Fibroblast of mammary gland (primary cell): ENCODE measurements at places on chromosomes 16 and 17.

DNA sequence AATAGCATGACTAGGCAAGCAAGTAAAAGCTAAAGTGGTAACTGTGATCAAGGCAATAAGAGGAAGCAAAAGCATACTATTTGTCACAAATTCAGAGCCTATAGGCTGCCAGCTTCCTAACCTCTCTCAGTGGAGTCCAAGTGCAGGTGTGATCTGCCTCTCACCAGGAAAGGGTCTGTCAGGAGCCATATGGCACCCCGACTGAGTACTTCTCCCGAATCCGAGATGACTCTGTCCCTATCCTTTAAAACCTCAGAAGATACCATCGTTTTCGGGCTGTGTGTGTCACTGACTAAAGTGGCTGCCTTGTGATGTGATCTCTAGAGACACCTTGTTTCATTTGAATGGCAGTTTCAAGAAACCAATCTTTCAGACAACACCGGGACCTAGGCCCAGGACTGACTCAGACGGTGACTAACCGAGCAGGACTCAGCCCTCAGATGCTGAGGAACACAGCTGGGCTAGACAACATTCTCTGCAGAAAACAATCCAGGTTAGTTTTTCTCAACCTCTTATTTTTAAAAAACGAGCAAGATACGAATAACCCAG is 63.6 kb downstream of the SMG6 start:
- DNase-seq, result peak; percentile 97

- no peak for DNase-seq
Observed at GRCh38 chr16:1596516-1596915, 15.4 kb downstream of the IFT140 start.

DNA sequence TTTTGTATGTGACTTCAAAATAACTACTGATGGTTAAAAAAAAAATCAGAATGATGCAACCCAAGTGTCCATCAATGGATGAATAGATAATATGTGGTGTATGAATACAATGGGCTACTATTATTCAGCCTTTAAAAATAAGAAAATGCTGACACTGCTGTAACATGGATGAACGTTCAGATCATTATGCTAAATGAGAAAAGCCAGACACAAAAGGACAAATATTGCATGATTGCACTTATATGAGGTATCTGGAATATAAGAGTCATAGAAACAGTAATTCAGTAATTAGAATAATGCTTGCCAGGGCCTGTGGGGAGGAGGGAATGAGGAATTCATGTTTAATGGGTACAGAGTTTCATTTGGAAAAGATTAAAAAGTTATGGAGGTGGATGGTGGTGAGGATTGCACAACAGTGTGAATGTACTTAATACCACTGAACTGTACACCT is 25.4 kb downstream of the TENT4B start:
- peak; percentile 43 for DNase-seq

DNA sequence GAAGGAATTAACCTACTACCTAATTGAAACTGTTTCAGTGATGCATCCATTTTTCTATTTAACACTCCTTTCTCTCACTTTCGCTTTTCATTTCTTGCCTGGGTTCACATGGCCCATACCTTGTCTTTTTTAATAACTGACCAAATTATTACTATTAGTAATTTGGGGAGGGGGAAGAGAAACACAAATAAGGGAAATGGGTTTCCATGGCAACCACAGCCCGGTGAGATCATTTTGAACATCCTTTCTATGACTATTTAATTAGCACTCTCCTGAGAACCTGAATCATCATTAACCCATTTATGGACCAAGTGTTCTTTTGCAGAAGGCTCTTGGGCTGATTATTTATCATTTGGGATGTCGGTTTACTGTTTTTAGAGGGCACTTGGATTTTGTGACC is 628.2 kb upstream of the SALL1 start:
- no peak for DNase-seq

- DNase-seq, result no peak
Observed at GRCh38 chr17:56392321-56392720, 201.2 kb upstream of the NOG start.

- DNase-seq, result no peak
Observed at GRCh38 chr16:90035902-90036301, 16.6 kb upstream of the DBNDD1 start.

DNA sequence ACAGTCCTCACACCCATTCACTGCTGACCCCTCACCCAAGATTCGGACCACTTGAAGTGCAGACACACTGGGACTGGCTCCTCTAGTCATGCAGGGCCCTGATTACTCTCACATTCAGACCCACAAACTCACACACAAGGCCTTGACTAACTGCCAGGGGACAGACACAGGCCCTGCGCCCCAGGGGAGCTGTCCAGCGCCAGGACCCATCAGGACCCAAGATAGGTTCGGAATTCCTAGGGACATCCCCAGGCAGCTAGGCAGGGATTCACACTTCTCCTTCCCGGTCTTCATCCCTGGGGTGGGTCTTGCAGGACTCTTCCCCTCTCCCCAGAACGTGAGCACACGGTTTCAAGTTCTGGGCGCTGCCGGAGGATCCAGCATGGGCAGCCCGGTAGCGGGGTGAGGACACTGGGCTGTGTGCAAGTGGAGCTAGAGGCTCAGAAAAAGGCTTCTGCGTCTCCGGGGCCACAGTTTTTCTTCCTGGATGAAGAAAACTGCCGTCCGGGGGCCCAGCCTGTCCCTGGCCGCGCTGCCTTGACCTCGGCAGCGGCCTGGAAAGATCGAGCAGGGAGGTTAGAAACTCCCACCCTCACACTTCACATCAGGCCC is 1.6 kb downstream of the SEZ6 start:
- peak; percentile 7 for DNase-seq

- DNase-seq, result peak; percentile 64
Observed at GRCh38 chr16:10181196-10182162, 749 bp downstream of the GRIN2A start.

DNA sequence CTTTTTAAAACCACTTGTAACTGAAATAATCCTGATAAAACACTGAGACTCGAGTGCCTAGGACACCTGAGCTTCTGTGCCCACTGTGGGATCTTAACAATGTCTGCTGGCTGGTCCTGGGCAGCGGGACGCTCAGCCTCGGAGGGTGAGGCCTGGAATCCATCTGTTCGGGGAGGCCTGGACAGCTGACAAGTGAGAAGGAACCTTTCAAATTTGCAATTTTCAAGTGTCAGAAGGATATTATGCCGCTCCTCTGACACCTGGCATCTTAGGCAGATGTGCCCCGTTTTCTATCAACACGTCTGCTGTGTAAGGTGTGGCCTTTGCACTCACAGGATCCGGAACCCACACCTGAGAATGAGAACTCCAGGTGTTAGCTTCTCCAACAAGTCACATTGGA is 33.1 kb upstream of the C16orf78 start:
- DNase-seq, result no peak

GRCh38 chr16:31458073-31458843 is 1.0 kb upstream of the ARMC5 start:
- DNase-seq, result peak; percentile 49
